Activated CD4-positive, alpha-beta memory T cell treated with anti-CD3 and anti-CD28 coated beads for 36 hours (primary cell): ENCODE measurements at places on chromosomes 16 and 17. TPM values are rescaled to one million over a fixed set of nuclear protein-coding genes. Genes with fewer than 3 reads are reported as not detected.

Gene KRT23
- not detected for total RNA-seq

Gene LCAT
- 10.1 TPM for total RNA-seq

Gene CHMP6
- total RNA-seq = 17.1 TPM

Gene CIITA
- 3.2 TPM for total RNA-seq

- no peak for DNase-seq
Measured at GRCh38 chr16:47561286-47561685, 100.2 kb downstream of the PHKB start.

DNA sequence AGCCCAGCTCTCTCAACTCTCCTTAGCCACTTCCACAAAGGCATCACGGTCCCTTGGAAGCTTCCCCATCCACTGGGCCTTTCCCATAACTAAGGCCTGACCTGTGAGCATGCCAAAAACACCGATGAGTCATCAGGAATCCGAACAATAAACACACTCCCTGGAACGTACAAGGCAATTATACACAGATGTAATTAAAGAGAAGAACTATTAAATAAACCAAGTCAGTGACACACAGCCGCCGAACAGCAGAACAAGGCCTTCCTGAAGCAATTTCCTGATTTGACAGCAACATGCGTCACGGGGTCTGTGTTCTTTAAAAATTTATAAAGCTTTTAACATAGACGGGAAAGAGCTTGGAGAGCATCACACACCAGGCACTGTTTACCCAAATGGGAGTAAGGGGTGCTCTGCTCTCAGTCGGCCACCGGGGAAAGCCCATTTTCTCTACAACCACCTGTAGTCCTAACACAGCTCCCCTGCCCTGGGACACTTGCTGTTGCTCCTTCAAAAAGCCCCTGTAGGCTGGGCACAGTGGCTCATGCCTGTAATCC is 29.4 kb downstream of the COG7 start:
- no peak for DNase-seq

DNA sequence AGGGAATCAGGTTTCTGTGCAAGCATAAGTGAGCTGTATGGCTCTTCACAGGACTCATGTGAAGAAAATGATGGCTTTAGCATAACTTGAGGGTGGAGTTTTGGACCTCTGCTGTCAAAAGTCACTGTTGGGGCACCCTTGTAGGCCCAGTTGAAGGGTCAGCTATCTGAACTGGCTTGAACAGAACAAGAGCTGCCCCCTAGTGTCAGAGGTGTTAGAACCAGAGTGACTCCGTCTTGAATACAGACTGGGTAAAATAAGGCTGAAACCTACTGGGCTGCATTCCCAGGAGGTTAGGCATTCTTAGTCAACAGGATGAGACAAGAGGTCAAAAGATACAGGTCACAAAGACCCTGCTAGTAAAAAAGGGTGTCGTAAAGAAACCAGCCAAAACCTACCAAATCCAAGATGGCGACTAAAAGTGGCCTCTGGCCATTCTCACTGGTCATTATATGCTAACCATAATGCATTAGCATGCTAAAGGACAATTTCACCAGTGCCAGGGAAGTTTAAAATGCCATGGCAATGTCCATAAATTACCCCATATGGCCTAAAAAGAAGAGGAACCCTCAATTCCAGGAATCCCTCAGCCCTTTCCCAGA is 484.0 kb upstream of the ERCC4 start:
- no peak for DNase-seq

DNA sequence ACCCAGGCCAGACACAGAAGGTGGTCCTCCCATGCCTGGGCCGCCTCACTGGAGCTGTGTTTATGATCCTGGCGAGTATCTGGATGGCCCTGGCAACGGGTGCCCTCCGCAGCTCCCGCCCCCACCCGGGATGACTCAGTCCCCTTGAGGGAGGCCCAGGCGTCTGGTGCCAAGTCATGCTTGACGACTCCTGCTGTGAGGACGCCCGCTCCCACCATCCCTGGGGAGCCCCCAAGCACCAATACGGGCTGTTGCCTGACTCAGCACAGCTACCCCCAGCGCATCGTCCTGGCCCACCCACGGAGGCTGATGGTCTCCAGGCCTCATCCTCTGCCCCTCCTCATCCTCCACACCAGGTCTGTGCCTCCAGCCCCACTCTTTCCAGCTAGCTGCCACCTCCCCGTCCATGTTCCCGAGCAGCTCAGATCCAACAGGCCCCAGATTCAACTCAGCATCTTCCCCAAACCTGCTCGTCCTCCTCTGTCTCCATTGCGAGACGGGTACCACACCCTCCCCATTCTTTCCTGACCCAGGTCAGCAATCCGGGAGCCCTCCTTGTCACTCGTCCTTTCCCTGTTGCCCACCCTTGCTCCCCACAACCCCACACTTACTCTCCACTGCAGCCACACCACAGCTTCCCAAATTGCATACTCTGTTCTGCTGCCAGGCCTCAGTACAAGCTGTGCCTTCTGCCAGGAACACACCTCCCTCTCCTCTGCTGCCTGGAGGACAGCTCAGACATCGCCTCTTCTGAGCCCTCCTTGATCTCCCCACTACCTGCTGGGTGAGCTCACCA is 2.6 kb downstream of the CAMKK1 start:
- peak; percentile 43 for DNase-seq

DNA sequence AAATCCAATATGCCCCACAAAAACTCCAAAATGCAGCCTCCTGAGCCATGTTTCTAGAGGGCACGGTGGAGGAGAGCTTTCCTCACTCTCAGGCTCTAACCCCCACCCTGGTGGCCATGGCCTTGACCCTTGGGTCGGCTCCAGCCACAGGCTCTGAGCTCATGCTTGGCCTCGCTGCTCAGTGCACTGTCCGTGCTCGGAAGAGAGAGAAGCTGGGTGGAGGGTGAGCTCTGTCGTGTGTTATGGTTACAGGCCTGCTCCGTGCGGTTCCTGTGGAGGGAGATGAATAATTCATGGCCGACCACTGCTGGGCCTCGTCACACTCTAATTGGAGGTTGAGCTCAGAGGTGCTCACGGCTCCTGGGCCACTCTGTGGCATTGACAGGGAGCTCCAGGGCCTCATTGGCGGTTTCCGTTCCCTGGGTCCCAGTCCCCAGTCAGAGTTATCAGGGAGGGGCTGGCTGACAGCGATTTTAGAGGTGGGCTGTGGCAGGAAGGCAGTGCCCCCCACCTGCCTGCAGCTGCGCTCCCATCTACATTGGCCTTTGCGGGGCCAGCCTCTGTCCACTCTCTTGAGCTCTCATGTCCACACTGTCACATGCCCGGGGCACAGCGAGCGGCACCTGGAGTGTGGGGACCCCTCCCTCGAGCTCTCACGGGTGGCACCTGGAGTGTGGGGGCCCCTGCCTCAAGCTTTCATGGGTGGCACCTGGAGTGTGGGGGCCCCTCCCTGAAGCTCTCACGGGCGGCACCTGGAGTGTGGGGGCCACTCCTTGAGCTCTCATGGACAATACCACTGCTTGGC is 24.9 kb downstream of the ACSF3 start:
- no peak for DNase-seq

DNA sequence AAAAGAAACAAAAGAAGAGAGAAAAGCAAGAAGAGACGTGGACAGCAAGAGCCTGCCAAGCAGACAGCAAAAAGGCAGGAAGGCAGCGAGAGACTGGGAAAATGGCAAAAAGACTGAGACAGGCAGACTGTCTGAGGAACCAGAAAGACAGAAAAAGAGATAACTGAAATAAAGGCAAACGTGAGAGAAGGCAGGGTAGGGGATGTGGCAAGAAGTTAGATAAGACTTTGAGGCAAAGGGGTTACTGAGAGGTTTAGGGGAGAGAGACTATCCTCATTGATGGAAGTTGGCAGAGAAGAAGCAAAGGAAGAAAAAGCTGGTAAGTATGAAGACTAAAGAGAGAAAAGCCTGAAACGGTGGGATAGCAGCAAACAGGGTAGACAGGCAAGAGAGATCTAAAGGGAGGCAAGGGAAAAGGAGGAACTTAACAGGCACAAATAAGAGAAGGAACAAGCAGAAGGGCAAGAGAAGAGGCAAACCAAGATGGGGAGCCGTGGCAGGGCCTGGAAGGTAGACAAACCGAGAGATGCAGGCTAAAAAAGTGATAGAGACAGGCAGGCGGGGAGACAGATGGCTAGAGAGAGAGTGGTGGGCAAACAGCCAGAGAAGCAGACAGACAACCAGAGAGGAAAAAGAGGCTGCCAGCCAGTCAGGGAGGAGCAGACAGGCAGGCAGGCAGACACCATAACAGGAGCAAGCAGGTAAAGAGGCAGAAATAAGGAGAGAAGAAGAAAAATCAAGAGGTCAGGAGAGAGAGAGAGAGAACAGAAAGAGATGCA is 7.1 kb upstream of the CHD3 start:
- no peak for DNase-seq

DNA sequence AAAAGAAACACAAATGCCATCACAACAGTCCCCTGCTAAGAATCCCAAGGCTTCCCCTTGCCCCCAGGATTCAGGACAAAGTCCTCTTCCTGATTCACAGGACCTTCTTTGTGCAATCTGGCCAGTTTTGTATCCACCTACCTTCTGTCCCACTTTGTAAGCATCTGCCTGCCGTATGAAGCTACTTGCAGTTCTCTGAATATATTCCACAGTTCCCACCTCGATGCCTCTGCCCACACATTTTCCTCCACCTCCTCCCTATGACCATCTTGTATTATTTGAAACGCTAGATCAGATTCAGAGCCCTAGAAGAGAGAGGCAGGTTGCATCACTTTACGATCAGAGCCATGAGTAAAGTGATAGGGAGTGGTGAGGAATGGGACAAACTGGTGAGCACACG is 159.2 kb upstream of the XYLT1 start:
- no peak for DNase-seq

DNA sequence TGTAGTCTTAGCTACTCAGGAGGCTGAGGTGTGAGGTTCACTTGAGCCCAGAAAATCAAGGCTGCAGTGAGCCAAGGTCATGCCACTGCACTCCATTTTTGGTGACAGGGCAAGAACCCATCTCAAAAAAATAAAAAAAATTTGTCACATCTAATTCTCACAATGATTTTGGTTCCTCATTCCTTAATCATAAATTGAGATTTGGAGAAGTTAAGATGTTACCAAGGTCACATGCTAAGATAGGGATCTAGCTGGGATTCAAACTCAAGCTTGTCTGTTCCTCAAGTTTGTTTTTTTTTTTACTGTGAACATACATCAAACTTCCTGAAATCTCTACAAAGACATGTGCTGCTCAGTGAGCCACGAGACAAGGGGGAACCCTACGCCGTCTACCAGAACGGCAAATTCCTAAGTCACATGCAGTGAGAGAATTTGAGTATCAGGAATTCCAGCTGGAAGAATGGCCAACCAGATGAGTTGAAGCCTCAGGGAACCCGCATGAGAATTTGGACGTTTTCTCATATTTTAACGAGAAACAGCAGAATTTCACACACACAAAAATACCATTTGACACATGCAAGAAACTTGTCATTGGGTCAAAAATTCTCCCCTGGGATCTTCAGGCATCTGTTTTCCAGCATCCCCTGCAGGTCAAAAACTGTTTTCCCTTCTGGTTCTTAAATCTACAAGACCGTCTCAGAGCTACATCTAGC is 414.1 kb upstream of the GOT2 start:
- no peak for DNase-seq

- DNase-seq = peak; percentile 28
Measured at GRCh38 chr16:4648917-4649316, 24.3 kb downstream of the MGRN1 start.

- no peak for DNase-seq
Measured at GRCh38 chr17:5126719-5127488, 11.1 kb downstream of the USP6 start.

DNA sequence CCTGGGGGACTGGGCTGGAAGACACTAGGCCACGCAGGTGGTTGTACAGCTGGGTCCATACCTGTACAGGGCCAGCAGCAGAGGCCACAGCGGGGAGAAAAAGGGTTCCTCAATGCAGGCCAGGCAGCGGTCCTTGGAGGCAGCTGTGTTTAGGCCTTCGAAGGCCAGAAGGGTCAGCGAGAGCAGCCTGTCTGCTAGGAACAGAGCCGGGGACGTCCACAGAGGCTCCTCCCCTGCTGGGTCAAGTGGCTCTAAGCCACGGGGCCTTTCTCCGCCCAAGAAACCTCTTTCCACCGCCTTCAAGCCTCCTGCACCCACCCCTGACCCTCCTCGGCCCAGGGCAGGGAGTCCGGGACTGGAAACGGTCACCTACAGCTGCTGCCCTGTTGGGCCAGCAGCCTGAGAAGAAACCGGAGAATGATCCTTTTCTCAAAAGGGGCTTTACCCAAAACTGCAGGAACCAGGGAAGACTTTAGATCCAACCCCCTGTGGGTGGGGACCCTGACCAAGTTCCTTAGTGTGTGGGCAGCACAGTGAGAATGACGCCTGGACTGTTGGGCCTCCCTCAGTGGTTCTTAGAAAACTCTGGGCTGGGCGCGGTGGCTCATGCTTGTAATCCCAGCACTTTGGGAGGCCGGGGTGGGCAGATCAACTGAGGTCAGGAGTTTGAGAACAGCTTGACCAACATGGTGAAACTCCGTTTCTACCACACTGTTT is 8.4 kb upstream of the SPATA2L start:
- no peak for DNase-seq

DNA sequence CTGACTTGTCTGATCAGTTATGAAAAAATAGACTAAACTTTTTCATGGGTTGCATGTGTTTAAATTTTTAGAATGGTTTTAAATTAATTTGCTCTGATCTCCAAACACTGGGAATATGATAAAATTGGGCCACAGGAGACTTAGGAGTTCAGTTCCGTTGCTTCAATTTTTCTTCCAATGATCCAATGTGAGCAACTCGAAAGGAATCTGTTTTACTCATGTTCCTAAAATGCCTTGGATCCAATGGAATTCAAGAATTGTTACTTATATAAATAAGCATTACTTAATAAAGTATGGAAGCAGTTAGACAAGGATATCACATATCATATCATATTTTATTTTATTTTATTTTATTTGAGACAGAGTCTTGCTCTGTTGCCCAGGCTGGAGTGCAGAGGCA is 56.0 kb upstream of the NACA2 start:
- DNase-seq = no peak

DNA sequence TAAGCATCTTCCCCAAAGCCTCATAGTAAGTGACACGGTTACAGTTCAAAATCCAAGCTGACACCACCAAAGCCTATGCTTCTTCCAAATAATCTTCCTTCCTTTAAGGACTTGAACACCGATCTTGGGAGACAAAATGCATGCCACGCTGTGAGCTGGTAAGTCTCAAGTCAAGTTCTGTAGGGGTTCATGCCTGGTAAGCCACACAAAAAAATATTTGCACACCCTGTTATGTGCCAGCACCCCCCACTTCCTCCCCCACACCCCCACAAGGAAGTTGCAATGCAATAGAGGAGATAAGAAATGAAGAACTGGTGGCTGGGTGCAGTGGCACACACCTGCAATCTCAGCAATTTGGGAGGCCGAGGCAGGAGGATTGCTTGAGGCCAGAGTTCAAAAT is 5.6 kb downstream of the NOG start:
- no peak for DNase-seq
